ENCODE measurements at places on chromosomes 16 and 17. TPM values are rescaled to one million over a fixed set of nuclear protein-coding genes. Genes with fewer than 3 reads are reported as not detected.

Gene SULT1A2
- 0.36 TPM for total RNA-seq

Gene TBC1D3K
- not detected for total RNA-seq

Gene OR2C1
- total RNA-seq = not detected

Gene SPHK1
- total RNA-seq = 24.4 TPM

Gene NUTF2
- total RNA-seq = 176 TPM

All from activated CD8-positive, alpha-beta memory T cell treated with anti-CD3 and anti-CD28 coated beads for 36 hours (primary cell).